Iris pigment epithelial cell (primary cell): ENCODE measurements at places on chromosomes 5 and 9.

- DNase-seq, result no peak
Measured at GRCh38 chr9:72985746-72986145, 32.9 kb upstream of the ALDH1A1 start.

- DNase-seq, result no peak
Measured at GRCh38 chr9:28464481-28465216, 891.4 kb upstream of the C9orf72 start.

DNA sequence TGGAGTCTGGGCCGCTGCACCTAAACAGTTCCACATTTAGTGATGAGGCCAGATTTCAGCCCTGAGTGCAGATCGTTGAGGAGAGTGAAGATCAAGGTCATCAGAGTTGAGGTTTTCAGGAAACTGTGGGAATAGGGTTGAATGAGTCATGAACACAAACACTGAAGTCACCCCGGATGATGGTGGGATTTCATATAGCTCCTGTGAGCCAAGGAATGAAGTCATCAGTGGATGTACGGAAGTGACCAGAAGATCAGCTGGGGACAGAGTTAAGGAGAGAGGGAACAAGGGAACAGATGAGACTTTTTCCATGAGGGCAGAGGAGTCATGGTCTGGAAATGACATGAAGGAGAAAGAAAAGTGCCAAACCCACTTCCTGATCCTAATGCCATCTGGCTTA lies 36.5 kb downstream of the PALM2AKAP2 start:
- DNase-seq, result peak; percentile 99

- DNase-seq, result peak; percentile 71
Measured at GRCh38 chr9:73753171-73753570, 601.5 kb downstream of the ANXA1 start.

DNA sequence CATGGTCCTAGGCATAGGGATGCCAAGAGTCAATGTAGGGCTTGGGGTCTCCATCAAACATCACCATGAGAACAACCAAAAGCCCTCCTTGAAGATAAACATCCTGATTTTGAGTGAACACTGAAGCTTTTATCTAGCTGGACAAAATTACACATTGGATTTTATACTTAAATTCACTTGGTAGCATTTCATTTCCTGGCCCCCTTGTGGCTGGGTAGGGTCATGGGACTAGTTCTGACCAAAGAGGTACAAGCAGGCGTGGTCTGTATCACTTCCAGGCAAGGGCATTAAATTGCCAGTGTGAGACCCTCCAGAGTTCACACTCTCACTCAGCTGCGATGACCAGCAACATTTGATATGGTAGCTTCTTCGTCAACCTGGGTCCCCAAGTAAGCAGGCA lies 320.3 kb downstream of the ACTL7B start:
- peak; percentile 29 for DNase-seq

- peak; percentile 81 for DNase-seq
Measured at GRCh38 chr5:78787783-78788182, 139.2 kb upstream of the LHFPL2 start.

DNA sequence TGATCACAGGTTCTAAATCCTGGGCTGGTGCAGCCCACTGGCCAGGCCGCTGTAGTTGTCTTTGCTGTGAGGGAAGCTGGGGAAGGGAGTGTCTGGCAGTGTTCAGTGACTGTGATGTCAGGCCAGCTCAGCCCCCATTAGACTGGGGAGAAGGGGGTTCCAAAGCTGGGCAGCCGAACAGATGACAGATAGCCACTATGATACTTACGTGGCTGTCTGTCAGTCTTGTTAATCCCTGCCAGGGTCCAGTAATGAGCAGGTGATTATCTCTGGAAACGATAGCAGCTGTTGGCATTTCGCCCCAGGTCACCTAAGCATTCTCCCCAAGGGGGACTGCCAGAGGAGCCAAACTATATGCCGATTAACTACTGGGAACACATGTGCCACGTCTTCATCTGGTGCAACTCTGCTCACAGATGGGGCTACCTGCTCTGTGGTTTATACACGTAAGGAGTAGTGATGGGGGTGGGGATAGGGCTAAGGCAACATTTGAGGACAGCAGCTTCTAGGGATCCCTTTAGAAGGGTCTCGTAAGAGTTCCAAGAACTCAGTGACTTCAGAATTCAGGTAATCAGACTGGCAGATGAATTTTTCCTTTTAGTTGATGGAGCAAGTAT lies 396.3 kb downstream of the KDM4C start:
- no peak for DNase-seq

DNA sequence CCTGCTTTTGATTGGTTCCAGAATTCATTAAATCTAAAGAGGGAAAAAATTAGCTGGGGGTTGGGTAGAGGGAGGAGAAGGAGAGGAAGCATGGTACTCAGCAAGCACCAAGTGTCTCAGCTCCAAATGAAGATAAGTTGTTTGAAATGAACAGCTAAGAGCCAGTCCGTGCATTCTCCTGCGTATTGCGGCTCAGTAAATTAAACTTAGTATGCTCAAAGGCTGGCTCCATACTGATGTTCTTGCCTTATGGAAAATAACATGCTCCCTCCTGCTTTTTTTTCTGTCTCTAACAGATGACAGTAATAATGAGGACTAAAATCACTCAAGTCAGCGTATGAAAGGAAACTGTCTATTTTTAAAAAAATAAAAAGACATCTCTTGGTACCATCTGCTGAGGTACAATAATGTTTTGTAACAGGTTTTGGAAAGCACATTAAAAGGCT lies 161.0 kb downstream of the SPATA31D1 start:
- no peak for DNase-seq

DNA sequence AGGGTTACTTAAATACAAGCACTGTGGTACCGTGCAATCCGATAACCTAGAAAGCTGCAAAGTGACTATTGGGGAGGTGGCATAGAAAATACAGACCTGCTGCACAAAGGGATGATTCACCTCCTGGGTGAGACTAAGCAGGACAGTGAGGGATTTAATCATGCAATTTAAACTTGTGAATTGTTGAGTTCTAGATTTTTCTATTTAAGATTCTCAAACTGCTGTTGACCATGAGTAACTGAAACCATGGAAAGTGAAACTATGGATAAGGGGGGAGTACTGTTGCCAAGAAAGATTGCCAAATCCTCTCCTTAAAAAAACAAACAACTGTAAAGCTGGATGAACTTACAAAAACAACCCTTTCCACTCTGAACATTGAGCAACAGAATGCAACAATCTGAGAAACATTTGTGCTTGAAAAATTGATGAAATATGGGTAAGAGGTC lies 61.5 kb upstream of the NUDT12 start:
- peak; percentile 97 for DNase-seq

DNA sequence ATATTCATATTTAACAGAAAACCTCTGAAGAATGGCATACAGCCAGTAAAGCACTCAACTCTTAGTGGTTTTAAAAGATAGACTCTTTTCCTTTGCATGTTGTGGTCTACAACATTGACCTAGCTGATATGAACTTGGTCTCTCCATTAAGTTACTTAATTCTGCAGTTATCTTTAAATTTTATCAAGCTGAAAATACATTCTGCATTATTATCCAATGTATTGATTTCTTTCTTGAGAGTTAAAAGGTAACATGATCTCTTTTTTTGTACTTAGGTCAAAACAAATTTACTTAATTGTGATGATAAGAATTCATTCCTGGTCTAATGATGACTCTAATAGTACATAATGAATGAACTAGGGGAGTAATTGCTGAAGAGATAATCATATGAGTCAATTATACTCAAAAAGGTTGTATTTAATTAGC lies 132.9 kb downstream of the STARD4 start:
- DNase-seq, result no peak

- peak; percentile 72 for DNase-seq
Measured at GRCh38 chr9:111597852-111598732, 1.4 kb downstream of the PTGR1 start.

DNA sequence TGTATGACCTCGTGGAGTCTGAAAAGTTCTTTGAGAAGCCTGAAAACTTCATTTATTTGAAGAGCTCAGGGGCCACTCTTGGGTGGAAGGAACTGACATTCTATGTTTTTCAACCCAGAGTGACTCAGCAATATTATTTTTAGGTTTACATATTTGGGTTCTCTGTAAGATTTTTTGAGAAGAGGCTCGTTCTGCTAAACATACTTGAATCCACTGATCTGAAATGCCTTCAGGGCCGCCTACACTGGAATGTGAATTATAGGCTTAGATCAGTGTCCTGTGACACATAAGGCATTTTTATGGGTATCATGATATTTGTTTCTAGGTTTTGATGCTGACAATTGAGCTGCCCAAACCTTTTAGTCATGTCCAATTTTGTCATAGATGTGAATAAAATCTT lies 86.2 kb downstream of the PSAT1 start:
- DNase-seq, result peak; percentile 50

DNA sequence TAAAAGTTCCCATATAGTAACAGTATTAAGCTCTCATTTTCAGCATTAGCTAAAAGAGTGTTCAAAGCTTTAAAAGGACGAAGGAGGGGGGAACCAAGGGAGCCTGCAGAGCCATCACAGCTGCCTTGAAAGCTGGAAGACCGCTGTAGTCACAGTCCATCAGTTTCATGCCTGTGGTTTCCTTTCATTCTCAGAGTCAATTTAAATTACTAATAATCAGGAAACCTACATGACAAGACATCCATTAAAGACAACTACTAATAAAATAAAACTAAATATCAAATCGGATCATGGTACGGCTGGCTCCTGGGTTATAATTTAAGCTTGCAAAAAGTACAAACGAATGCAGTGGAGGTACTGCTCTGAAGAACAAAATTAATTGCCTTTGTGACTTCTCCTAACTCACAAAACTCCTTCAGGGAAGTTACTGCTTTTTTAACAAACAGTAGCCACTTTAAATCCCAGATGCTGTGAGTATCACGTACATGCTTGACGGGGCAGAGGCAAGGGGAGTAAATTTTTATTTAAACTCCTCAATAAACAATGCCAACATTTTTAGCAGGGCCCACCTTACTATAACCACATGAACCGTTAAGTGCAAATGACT lies 213.5 kb downstream of the DENND1A start:
- no peak for DNase-seq

GRCh38 chr9:27377147-27377807 lies 80.3 kb upstream of the EQTN start:
- no peak for DNase-seq

- peak; percentile 28 for DNase-seq
Measured at GRCh38 chr5:127441799-127442484, 75.5 kb upstream of the PRRC1 start.

DNA sequence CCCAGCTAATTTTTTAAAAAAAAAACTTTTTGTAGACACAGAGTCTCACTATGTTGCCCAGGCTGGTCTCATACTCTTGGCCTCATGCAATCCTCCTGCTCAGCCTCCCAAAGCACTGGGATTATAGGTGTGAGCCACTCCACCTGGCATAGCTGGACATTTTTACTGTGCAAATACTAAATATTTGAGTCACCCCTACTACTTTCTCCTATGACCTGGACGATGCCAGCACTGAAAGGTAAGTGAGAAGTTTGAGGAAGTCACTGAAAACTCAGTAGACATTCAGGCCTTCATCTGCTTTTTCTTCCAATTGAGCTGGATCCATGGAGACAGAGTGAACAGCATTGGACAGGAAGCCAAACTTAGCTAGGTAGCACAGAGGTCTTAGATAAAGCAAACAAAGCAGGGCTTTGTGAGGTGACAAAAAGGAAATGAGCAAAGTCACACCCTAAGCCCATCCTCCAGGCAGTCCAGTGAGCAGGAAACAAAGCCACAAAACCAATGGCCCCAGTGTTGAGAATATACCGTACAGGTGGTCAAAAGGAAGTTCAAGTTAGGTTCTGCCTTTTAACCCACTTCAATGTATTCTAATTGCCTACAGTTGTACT lies 192.6 kb upstream of the RASA1 start:
- no peak for DNase-seq

GRCh38 chr5:50766042-50766441 lies 99.6 kb downstream of the PARP8 start:
- DNase-seq, result no peak

GRCh38 chr5:153159616-153160015 lies 330.9 kb upstream of the GRIA1 start:
- DNase-seq, result peak; percentile 23

DNA sequence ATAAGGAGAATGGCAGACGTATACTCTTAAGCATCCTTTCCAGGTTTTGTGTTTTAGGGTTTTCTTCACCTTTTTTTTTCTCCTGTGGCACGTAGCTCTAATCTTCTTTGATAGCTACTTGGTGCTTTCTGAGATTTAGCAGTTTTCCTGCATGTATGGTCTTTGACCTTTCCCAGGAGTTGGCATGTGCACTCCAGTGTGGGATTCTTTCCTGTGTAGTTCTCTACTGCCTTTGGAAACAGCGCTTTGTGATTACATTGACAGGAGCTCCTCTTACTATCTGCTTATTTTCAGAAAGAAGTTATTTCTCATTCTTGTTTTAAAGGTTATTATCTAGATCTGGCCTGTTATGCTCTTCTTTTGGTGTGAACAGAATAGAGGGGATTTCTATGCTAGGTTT lies 65.5 kb downstream of the UNC13B start:
- DNase-seq, result no peak

- no peak for DNase-seq
Measured at GRCh38 chr9:134192951-134193731, 28.8 kb upstream of the RNU6ATAC start.

- no peak for DNase-seq
Measured at GRCh38 chr5:143583409-143583808, 179.9 kb upstream of the NR3C1 start.

- no peak for DNase-seq
Measured at GRCh38 chr9:116927726-116928125, 240.6 kb downstream of the TRIM32 start.

- DNase-seq, result peak; percentile 44
Measured at GRCh38 chr5:123035918-123036390, 571 bp downstream of the PPIC start.

GRCh38 chr9:129384491-129385210 lies 206.6 kb upstream of the IER5L start:
- no peak for DNase-seq

GRCh38 chr5:31983851-31984250 lies 190.3 kb downstream of the GOLPH3 start:
- no peak for DNase-seq

GRCh38 chr9:127161081-127161624 lies 38.7 kb upstream of the ANGPTL2 start:
- no peak for DNase-seq

GRCh38 chr5:66144834-66145390 lies 812 bp downstream of the SREK1 start:
- DNase-seq, result no peak

DNA sequence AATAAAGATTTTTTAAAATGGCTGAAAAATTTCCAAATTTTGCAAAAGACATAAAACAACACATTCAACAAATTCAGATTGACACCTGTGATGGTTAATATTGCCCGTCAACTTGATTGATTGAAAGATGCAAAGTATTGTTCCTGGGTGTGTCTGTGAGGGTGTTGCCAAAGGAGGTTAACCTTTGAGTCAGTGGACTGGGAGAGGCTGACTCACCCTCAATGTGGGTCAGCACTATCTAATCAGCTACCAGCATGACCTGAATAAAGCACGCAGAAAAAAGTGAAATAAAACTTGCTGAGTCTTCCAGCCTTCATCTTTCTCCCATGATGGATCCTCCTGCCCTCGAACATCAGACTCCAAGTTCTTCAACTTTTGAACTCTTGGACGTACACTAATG lies 868.0 kb upstream of the CTNND2 start:
- DNase-seq, result no peak

GRCh38 chr5:174693697-174694385 lies 30.5 kb upstream of the MSX2 start:
- DNase-seq, result no peak

- peak; percentile 63 for DNase-seq
Measured at GRCh38 chr5:33981408-33982162, 2.9 kb downstream of the SLC45A2 start.

GRCh38 chr9:114231719-114232449 lies 76.5 kb downstream of the COL27A1 start:
- DNase-seq, result no peak
